ENCODE measurements at places on chromosomes 5 and 9. TPM values are rescaled to one million over a fixed set of nuclear protein-coding genes. Genes with fewer than 3 reads are reported as not detected.

Gene PURA
- 14.3 TPM for total RNA-seq

Gene FAM240B
- not detected for total RNA-seq

Gene IL3
- not detected for total RNA-seq

Gene SHOC1
- not detected for total RNA-seq

Gene TRPM3
- total RNA-seq, result 16.2 TPM

Gene SLC9A3
- 0.98 TPM for total RNA-seq

Gene GRXCR2
- not detected for total RNA-seq

Gene MLANA
- 0.20 TPM for total RNA-seq

Gene RAB3C
- not detected for total RNA-seq

Gene IFNB1
- not detected for total RNA-seq

Gene HAVCR2
- total RNA-seq, result 3.3 TPM

Gene SFXN1
- 104 TPM for total RNA-seq

Gene ZFP62
- 12.5 TPM for total RNA-seq

Gene HBEGF
- 0.73 TPM for total RNA-seq

Data from subcutaneous preadipocyte (primary cell).